ENCODE measurements at places on chromosomes 16 and 17. TPM values are rescaled to one million over a fixed set of nuclear protein-coding genes. Genes with fewer than 3 reads are reported as not detected.

DNA sequence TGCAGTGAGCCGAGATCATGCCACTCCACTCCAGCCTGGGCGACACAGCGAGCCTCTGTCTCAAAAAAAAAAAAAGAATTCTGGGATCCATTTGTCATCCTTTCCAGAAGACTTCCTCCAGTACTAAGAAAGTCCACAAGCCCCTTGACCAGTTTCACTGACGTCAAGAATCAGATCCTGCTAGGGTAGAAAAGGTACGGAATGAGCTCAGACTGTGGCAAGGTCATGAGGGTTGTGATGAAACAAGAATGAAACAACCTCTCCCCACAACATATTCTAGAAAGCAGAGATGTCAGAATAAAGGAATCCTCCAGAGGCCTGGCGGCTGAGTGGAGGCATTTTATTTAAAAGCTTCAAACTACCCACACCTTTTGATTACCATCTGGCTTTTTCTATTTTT is 29.9 kb downstream of the TRAF4 start:
- no peak overlapping the region for H3K27ac ChIP-seq
- no peaks in the 10 kb centered on the region for H3K27me3 ChIP-seq
- H3K36me3 ChIP-seq, result no peaks in the 10 kb centered on the region
- DNase-seq, result no peak
- H3K4me3 ChIP-seq, result no peak overlapping the region
- peaks cover 6% of the 10 kb centered on the region for H3K4me1 ChIP-seq

- H3K27ac ChIP-seq, result peak overlapping the region; percentile 26
- no peaks in the 10 kb centered on the region for H3K36me3 ChIP-seq
- peaks cover 40% of the 10 kb centered on the region for H3K4me1 ChIP-seq
- no peak overlapping the region for H3K4me3 ChIP-seq
- peak; percentile 12 for DNase-seq
Measured at GRCh38 chr17:19383681-19384470, 3.1 kb downstream of the MFAP4 start.

The KRTAP4-6 gene
- total RNA-seq, result not detected

- H3K4me3 ChIP-seq, result no peak overlapping the region
- H3K36me3 ChIP-seq, result peaks cover 18% of the 10 kb centered on the region
- DNase-seq, result no peak
- H3K4me1 ChIP-seq, result no peaks in the 10 kb centered on the region
- H3K27me3 ChIP-seq, result no peaks in the 10 kb centered on the region
Measured at GRCh38 chr17:80912476-80912875, 79.2 kb upstream of the CHMP6 start.

The TRPV3 gene
- total RNA-seq, result 1.4 TPM

GRCh38 chr16:13351601-13352217 is 450.3 kb downstream of the SHISA9 start:
- no peak overlapping the region for H3K4me3 ChIP-seq
- DNase-seq, result no peak
- no peak overlapping the region for H3K27ac ChIP-seq

The LGALS9B gene
- not detected for total RNA-seq

The KRTAP2-2 gene
- not detected for total RNA-seq

GRCh38 chr17:68870161-68870826 is 84.9 kb downstream of the ABCA8 start:
- peaks cover 16% of the 10 kb centered on the region for H3K36me3 ChIP-seq
- no peaks in the 10 kb centered on the region for H3K4me1 ChIP-seq

GRCh38 chr16:21644674-21645073 is 7.7 kb downstream of the IGSF6 start:
- H3K36me3 ChIP-seq, result no peaks in the 10 kb centered on the region
- DNase-seq, result no peak
- H3K4me3 ChIP-seq, result no peak overlapping the region
- peak overlapping the region; percentile 89 for H3K27ac ChIP-seq

The CACNG3 gene
- not detected for total RNA-seq

The CORO7 gene
- total RNA-seq, result 51.1 TPM

DNA sequence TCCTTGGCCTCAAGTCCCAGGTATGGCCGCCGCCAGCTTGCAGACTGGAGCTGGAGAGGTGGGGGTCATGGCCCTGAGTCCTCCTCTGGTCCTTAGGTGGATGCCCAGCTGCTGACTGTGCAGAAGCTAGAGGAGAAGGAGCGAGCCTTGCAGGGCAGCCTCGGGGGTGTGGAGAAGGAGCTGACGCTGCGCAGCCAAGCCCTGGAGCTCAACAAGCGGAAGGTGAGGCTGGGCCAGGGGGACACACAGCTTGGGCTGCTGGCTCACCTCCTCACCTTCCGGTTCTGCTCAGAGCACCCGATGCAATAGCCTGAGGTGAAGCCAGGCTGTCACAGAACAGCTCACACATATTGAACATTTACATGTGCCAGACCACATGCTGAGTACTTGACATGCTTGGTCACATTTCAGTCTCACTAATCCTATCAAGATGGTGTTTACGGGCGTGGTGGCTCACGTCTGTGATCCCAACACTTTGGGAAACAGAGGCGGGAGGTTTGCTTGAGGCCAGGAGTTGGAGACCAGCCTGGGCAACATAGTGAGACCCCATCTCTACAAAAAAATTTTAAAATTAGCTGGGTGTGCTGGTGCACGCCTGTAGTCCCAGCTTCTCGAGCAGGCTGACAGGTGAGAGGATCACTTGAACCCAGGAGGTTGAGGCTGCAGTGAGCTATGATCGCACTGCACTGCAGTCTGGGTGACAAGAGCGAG is 7.4 kb downstream of the RNF40 start:
- DNase-seq, result no peak
- no peaks in the 10 kb centered on the region for H3K36me3 ChIP-seq
- no peaks in the 10 kb centered on the region for H3K4me1 ChIP-seq
- H3K27me3 ChIP-seq, result no peaks in the 10 kb centered on the region

GRCh38 chr17:74432424-74432690 is 469 bp downstream of the GPRC5C start:
- H3K27ac ChIP-seq, result peak overlapping the region; percentile 91
- DNase-seq, result no peak
- no peaks in the 10 kb centered on the region for H3K36me3 ChIP-seq

The FA2H gene
- 0.18 TPM for total RNA-seq

GRCh38 chr17:51857052-51857597 is 301.4 kb downstream of the CA10 start:
- no peak for DNase-seq
- H3K27ac ChIP-seq, result no peak overlapping the region
- H3K36me3 ChIP-seq, result no peaks in the 10 kb centered on the region

- no peak overlapping the region for H3K27ac ChIP-seq
- no peaks in the 10 kb centered on the region for H3K36me3 ChIP-seq
- peaks cover 44% of the 10 kb centered on the region for H3K4me1 ChIP-seq
- no peaks in the 10 kb centered on the region for H3K27me3 ChIP-seq
- H3K4me3 ChIP-seq, result no peak overlapping the region
- no peak for DNase-seq
Measured at GRCh38 chr16:2148714-2149629, 547 bp downstream of the RAB26 start.

GRCh38 chr17:57461082-57461481 is 204.8 kb downstream of the MSI2 start:
- H3K36me3 ChIP-seq, result no peaks in the 10 kb centered on the region
- H3K27ac ChIP-seq, result peak overlapping the region; percentile 43
- H3K4me3 ChIP-seq, result no peak overlapping the region
- H3K27me3 ChIP-seq, result no peaks in the 10 kb centered on the region

- H3K4me3 ChIP-seq, result no peak overlapping the region
- H3K4me1 ChIP-seq, result peaks cover 4% of the 10 kb centered on the region
- DNase-seq, result no peak
- no peaks in the 10 kb centered on the region for H3K27me3 ChIP-seq
Measured at GRCh38 chr17:63798572-63799106, 24.7 kb downstream of the DDX42 start.

DNA sequence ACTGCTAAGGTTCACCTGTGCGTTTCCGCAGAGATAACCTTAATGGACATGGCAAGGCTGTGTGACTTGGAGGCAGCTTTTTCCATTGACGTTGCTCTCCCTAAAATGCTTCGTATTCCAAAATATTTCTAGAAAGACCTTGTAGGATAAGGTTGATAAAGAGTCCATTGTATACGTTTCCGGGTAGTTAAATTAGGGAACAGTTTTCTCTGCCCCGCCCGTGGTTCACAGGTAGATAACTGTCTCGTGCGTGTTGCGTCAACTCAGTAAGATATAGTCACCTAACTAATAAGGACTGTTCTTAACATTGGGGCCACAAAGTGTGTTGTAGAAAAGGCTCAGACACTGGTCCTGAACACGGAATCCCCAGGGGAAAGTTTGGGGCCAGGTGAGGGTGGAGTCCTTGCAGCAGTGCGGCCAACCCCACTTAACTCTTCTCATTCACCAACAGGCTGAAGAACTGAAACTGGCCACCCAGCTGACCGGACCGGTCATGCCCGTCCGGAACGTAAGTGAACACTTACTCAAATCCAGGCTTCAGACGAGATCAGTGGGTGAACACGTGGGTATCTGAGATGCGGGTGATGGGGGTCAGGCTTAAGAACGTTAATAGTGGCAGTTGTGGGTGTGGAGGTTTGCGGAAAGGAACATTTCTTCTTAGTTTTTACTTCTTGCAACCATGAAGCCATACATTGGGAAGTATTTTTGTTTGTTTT is 1.6 kb downstream of the RPL13 start:
- H3K36me3 ChIP-seq, result peaks cover 38% of the 10 kb centered on the region
- H3K27me3 ChIP-seq, result no peaks in the 10 kb centered on the region
- peaks cover 30% of the 10 kb centered on the region for H3K4me1 ChIP-seq
- H3K27ac ChIP-seq, result no peak overlapping the region

The ATP2C2 gene
- total RNA-seq, result 0.83 TPM

The HEATR9 gene
- total RNA-seq, result not detected

The CBFA2T3 gene
- 0.33 TPM for total RNA-seq

GRCh38 chr17:43745541-43745940 is 13.1 kb downstream of the SOST start:
- H3K27ac ChIP-seq, result no peak overlapping the region
- no peak overlapping the region for H3K4me3 ChIP-seq
- H3K4me1 ChIP-seq, result peaks cover 7% of the 10 kb centered on the region
- DNase-seq, result no peak
- H3K36me3 ChIP-seq, result no peaks in the 10 kb centered on the region

- H3K36me3 ChIP-seq, result no peaks in the 10 kb centered on the region
- H3K27me3 ChIP-seq, result no peaks in the 10 kb centered on the region
- no peaks in the 10 kb centered on the region for H3K4me1 ChIP-seq
- no peak for DNase-seq
- H3K4me3 ChIP-seq, result no peak overlapping the region
Measured at GRCh38 chr17:41338961-41339485, 11.6 kb downstream of the KRT33A start.

DNA sequence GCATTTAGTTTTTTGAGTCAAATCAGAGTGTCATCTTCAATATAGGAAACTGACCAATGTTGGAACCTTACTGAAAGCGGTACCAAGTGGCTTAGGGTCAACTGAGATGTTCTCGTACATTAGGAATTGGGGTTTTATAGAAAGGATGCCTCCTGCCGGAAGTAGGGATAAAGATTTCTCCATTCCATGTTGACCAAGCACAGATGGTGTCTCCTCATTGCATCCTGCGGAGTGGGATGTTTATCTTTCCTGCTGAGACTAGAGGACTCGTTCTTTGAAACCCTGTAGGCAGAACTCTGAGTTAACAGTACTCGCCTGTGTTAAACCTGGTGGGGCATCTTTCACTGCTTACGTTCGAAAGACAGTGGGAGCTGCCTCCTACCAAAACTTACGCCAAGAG is 1.4 kb downstream of the SHISA6 start:
- no peak overlapping the region for H3K4me3 ChIP-seq
- H3K36me3 ChIP-seq, result no peaks in the 10 kb centered on the region
- H3K27me3 ChIP-seq, result peaks cover 30% of the 10 kb centered on the region
- DNase-seq, result no peak
- no peak overlapping the region for H3K27ac ChIP-seq
- H3K4me1 ChIP-seq, result no peaks in the 10 kb centered on the region

The CHST6 gene
- 59.3 TPM for total RNA-seq

- peaks cover 11% of the 10 kb centered on the region for H3K4me1 ChIP-seq
- H3K4me3 ChIP-seq, result no peak overlapping the region
- no peaks in the 10 kb centered on the region for H3K36me3 ChIP-seq
- no peak overlapping the region for H3K27ac ChIP-seq
- peak; percentile 56 for DNase-seq
Measured at GRCh38 chr16:11896486-11897176, 19.1 kb downstream of the GSPT1 start.

GRCh38 chr16:67435758-67436164 is 4.8 kb downstream of the HSD11B2 start:
- no peak overlapping the region for H3K4me3 ChIP-seq
- H3K27ac ChIP-seq, result no peak overlapping the region
- peaks cover 15% of the 10 kb centered on the region for H3K4me1 ChIP-seq
- DNase-seq, result no peak
- H3K36me3 ChIP-seq, result no peaks in the 10 kb centered on the region

- no peaks in the 10 kb centered on the region for H3K27me3 ChIP-seq
- H3K4me1 ChIP-seq, result no peaks in the 10 kb centered on the region
- no peak overlapping the region for H3K4me3 ChIP-seq
- no peak overlapping the region for H3K27ac ChIP-seq
- no peaks in the 10 kb centered on the region for H3K36me3 ChIP-seq
Measured at GRCh38 chr16:68860978-68861892, 17.9 kb downstream of the TANGO6 start.

The MMP28 gene
- total RNA-seq, result 6.5 TPM

The TMEM235 gene
- not detected for total RNA-seq

DNA sequence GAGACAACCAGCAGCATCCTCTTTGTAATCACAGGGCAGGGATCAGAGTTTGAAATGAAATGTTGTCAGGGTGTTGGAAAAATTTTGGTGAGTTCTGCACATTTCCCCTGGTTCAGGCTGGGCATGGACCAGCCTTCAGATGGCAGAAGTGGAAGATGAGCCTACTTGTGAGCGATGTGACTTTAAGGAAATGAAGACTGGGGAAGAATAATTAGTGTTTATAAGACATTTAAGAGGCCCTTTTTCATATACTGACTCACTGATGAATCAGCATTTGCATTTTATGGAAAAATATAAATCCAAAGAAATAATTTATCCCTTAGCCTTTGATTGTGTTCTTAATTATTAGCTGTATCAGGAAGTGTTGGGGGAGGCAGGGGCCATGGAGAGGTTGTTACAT is 20.9 kb downstream of the GPR179 start:
- H3K27ac ChIP-seq, result no peak overlapping the region
- no peaks in the 10 kb centered on the region for H3K4me1 ChIP-seq

GRCh38 chr17:43576563-43577229 is 30.6 kb upstream of the ETV4 start:
- no peaks in the 10 kb centered on the region for H3K27me3 ChIP-seq
- no peak overlapping the region for H3K4me3 ChIP-seq
- H3K4me1 ChIP-seq, result no peaks in the 10 kb centered on the region
- H3K36me3 ChIP-seq, result no peaks in the 10 kb centered on the region

Data from adrenal gland (tissue), 19 donors.